ENCODE measurements at places on chromosomes 7 and 10.

DNA sequence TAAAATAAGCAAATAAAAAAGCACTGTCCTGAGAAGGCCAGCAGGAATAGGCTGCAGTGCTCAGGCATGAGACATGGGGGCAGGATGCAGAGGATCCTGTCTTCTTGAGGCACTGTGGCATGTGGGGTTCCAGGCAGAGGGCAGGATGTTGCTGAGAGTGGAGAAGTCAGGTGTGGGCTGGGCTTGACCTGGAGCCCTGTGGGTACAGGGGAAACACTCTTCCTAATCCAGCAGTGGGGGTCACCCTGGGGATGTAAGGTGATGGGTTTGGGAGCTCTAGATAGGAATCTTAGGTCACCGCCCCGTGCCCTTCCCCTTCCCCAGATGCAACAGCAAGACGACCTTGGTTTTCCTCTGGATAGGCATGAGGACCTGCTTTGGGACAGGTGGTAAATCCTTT is 13.6 kb downstream of the SUMF2 start:
- DNase-seq = no peak

DNA sequence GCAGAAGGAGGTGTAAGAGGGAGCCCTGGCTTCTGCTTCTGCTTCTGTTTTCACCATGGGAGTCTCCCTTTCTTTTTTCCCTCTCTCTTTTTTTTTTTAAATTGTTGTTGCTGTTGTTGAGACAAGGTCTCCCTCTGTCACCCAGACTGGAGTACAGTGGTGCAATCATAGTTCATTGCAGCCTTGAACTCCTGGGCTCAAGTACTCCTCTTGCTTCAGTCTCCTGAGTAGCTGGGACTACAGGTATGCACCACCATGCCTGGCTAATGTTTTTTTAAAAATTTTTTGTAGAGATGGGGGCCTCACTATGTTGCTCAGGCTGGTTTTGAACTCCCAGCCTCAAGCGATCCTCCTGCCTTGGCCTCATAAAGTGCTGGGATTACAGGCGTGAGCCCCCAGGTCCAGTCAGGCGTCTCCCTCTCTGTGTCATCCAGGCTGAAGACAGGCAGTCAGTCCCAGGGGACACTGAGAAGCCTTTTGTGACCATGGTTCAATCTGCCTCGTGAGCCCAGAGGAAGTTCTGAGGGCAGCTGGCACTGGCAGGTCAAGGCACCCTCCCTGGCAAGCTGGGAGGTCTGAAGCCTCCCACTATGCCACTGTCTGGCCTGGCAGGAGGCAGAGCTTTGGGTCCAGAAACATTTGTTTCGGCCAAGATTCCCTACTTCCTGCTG is 33.6 kb upstream of the NPFFR1 start:
- DNase-seq = no peak

DNA sequence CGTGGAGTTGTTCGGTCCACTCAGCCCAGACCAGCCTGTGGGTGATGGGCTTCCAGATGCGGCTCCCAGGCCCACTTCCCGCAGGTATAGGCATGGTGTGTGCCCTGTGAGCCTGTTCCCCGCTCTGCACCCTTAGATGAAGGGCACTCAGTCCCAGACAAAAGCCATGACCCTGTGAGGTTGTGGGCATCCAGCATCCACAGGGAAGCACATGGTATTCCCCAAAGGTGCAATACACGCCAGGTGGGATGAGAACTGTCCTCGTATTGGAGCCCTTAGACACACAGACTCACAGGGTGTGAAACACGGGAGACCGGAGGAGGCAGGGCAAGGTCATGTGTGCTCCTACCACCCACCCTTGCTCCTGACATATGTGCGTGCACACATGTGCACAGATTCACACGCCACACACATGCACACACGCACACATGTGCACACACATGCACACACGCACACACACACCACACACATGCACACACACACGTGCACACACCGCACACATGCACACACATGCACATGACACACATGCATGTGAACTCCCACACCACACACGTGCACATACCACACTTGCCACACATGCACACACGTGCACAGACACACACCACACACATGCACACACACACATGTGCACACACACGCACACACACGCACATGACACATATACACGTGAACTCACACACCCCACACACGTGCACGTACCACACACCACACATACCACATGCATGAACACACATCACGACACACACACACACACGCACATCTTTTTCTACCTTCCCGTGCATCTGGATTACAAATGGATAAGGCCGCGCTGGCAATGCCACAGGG is 319.4 kb downstream of the WDR37 start:
- DNase-seq = no peak

DNA sequence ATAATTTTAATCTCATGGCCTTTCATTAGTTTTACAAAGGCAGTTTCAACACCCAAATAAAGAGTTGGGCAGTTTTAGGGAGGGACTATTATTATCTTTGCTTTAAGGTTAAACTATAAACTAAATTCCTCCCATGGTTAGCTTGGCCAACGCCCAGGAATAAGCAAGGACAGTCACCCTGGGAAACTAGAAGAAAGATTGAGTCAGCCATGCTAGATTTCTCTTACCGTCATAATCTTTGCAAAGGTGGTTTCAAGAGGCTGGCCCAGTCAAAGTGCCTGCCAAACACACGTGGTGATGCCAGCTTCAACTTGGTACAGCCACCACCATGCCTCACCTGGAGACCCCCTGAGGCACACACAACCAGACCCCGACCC is 317.4 kb upstream of the SP8 start:
- DNase-seq = no peak

DNA sequence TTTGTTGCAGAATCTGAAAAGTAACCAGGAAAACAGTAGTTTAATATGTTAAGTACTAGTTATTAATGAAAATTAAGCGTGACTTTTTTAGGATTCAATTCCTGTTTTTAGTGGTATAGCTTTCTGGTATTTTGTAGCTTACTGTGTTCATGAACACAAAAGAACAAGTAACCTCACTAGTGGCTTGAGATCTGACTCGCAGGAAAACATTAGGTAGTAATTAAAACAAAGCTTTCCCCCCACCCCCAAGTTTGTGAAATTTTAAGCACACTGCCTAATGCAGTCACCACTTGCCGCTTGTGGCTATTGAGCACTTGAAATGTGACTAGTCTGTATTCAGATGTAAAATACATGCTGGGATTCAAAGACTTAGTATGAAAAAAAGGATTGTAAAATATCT is 102.5 kb upstream of the RPA3 start:
- no peak for DNase-seq

DNA sequence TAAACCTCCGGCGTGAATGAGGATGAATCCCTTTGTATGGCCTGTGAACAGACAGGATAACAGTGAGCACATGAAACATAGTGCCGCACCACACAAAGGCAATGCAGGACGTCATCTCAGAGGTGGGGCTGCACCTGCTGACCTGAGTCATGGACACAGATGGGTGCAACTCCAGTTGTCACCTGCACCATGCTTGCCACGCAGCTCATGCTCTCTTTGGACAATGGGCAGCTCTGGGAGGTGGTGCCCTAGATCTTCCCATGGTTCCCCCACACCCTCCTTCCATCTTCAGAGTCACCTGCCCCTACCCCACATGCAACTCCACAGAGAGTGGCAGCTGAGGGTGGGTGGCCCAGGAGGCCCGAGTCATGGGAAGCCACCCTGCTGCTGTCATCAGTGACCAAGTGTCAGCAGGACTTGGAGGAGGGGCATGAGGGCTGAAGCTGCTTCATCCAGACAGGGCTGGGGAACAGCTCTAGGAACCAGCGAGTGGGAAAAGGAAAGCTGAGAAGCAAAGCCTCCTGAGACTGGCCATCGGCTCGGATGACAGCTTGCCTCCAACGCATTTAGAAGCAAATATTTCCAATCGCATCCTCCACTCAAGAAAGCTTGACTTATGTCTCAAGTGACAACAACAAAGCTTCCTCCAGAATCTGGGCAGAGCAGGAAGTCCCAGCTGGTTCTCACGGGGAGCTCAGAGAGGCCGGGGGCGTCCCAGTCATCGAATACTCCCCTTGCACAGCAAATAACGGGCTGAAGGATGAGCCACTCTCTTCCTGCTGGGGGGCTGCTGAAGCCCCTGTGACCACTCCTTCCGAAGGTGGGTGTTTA is 27.1 kb downstream of the VIPR2 start:
- no peak for DNase-seq

DNA sequence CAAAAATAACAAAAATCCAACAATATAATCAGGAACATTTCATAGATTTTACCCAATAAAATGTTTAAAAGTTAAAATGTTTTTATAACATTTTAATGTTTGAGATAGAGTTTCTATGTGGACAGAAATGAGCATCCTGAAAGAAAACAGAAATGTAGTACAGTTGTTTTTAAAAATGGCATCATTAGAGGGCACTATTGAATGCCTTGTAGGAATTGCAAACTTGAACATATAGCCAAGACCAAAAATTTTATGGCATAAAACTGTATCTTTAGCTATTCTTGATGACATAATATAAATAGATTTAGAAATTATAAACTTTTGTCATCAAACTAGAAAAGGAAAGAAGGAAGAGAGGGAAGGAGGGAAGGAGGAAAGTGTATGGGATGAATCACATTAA is 1372.7 kb downstream of the GATA3 start:
- DNase-seq = no peak

Measured in cortex of kidney (tissue), 1 donor.